ENCODE measurements at places on chromosomes 7 and 10.

- no peak for DNase-seq
These were observed 94.5 kb downstream of the ITGA8 start for GRCh38 chr10:15625261-15625660.

- DNase-seq: no peak
These were observed 972.5 kb downstream of the LRMDA start for GRCh38 chr10:76403912-76404311.

DNA sequence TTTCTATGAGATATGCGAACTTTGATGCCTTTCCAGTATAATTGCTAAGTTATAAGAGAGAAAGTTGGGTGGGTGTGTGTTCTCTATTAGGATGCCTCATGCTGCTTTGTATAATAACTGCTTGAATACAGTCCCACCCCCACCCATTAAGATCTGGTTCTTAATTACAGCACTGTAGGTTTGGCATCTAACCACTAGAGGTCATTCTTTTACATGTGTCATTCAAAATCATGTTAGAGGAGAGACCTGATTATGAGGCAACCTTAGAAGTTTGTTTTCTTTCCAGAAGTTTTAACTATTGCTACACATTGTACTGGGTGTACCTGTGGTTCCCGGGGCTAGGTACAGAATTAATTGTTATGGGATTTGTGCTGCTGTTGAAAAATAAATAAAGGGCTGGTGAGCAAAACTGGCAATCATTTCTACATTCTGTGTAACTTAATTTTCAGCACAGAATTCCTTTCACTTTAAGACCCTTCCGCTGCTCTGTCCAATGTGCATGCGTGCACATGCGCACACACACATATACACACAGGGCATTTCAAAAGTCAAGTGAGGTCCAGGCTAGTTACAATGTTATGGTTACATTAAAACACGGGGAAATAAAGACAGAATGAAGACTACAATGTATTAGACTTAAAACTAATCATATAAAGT lies 1156.3 kb downstream of the SORCS3 start:
- DNase-seq: no peak

DNA sequence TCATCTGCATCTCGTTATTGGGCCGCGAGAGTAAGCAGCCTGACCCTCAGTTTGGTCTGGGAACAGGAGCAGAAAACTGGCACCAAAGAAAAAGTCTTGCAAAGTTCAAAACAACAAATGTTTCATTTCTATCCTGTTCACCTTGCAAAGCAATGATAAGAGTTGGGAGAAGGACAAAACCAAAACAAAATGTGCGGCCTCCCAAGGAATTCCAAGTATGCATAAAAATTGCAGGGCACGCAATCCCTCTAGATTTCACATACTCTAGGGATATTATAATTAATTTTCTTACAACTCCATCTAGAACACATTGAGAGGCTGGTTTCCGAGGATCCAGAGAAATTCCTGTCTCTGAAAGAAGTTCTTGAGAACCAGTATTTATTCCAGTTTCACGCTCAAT lies 20.1 kb downstream of the CHUK start:
- no peak for DNase-seq

DNA sequence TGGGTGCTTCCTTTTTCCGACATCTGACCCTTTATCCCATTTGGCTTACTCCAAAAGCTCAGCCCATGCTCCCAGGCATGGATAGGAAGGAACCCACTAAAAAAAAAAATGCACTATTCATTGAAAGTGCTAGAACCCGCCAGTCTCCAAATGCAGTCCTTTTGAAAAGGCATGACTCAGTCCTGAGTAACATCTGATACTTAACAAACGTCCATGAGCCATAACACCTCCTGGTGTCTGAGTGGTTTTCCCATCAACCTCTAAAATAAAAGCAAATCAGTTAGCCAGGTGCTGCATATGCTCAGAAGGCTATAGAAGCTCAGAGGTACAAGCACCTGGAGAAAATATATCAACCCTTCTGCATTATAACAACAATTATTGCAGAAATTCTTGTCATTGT lies 45.0 kb upstream of the CACUL1 start:
- no peak for DNase-seq

GRCh38 chr7:50151001-50151400 lies 58.0 kb upstream of the ZPBP start:
- DNase-seq: no peak

DNA sequence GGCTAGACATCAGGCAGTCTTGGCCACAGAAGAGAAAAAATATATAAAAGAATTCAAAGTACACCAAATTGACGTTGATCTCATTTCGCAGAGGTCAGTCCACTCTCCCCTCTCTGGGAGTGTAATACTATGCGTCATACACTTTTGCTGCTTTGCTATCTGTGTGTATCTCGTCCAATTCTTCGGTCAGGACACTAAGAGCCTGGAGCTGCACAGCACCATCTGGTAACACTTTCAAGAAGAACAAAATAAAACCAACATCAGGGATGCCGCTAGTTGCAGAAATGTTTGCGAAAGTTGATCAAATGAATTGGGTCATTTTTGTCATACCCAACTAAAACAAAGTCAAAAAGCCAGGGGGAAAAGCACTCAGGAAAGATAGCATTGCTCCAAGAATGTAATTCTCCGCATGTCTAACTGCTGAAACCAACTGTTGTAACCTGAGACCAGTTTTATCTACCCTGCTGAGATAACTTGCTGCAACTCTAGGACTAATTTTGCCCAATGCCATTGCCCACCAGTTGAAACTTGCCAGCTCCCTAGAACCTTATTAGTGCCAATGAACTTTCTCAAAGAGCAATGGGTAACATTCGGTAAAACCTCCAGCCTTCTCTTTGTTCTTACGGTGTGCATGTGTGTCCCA lies 23.0 kb downstream of the TMEM176A start:
- DNase-seq: no peak

- DNase-seq: no peak
These were observed 35.7 kb upstream of the MTPAP start for GRCh38 chr10:30384701-30385201.

DNA sequence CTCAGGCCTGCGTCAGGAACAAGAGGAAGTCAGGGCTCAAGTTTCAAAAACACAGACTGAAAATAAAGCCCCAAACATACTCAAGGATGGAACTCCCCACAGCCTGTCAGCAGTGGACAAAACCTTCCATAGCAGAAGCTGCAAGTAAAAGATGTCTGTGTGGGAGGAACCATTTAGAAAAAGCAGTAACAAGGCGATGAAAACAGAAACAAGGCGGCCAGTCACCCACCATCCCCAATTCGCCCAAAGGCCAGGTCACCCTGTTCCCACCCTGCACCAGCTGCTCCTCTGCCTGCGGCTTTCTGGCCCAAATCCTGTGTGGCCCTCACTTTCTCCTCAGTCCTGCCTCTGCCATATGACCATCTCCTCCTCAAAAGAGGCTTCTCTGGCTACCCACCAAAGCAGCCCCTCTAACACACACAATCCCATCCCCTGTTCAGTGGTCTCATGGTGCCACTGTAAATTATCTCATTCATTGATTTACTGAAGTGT lies 27.8 kb downstream of the KCNMA1 start:
- DNase-seq: no peak

All from nucleus accumbens (tissue), 56 donors.